ENCODE measurements at places on chromosomes 13 and 19. TPM values are rescaled to one million over a fixed set of nuclear protein-coding genes. Genes with fewer than 3 reads are reported as not detected.
A peak's percentile ranks its signal among the peaks of the same experiment; 100 is the strongest.

ZNF497 gene
- total RNA-seq, result 5.0 TPM

CBARP gene
- 1.1 TPM for total RNA-seq

PRR22 gene
- total RNA-seq, result 4.2 TPM

RPL21 gene
- 864 TPM for total RNA-seq

IZUMO2 gene
- not detected for total RNA-seq

FFAR3 gene
- total RNA-seq, result not detected

NLRP9 gene
- 0.09 TPM for total RNA-seq

ICAM5 gene
- total RNA-seq, result 2.9 TPM

PRTN3 gene
- not detected for total RNA-seq

LRG1 gene
- 26.4 TPM for total RNA-seq

SIGLEC12 gene
- 0.66 TPM for total RNA-seq

ZSCAN4 gene
- not detected for total RNA-seq

TSSK6 gene
- 3.7 TPM for total RNA-seq

ZNF546 gene
- 7.3 TPM for total RNA-seq

STARD13 gene
- total RNA-seq, result 37.2 TPM

- no peak for DNase-seq
Observed at GRCh38 chr13:63308549-63309165, 1893.0 kb upstream of the PCDH20 start.

GRCh38 chr19:49983645-49984229 is 22.8 kb upstream of the SIGLEC11 start:
- DNase-seq, result peak; percentile 19

DNA sequence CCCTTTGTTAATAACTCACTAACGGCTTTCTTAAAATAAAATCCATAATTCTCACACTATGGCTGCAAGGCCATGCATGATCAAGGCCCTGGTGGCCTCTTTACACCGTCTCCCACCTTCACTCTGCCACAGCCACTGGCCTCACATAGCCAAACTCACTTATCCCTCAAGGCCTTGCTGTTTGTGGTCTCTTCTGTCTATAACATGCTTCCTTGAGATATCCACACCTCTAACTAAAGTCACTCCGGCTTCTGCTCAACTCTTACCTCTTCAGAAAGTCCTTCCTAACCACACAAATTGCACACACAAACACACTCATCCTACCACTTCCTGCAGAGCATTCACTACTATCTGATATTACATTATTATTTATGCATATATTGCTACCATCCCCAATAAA is 262.5 kb downstream of the DIAPH3 start:
- DNase-seq, result no peak

GRCh38 chr13:98484289-98485219 is 92.4 kb downstream of the STK24 start:
- DNase-seq, result peak; percentile 97

- peak; percentile 90 for DNase-seq
Observed at GRCh38 chr19:18596752-18597157, 8.2 kb downstream of the REX1BD start.

DNA sequence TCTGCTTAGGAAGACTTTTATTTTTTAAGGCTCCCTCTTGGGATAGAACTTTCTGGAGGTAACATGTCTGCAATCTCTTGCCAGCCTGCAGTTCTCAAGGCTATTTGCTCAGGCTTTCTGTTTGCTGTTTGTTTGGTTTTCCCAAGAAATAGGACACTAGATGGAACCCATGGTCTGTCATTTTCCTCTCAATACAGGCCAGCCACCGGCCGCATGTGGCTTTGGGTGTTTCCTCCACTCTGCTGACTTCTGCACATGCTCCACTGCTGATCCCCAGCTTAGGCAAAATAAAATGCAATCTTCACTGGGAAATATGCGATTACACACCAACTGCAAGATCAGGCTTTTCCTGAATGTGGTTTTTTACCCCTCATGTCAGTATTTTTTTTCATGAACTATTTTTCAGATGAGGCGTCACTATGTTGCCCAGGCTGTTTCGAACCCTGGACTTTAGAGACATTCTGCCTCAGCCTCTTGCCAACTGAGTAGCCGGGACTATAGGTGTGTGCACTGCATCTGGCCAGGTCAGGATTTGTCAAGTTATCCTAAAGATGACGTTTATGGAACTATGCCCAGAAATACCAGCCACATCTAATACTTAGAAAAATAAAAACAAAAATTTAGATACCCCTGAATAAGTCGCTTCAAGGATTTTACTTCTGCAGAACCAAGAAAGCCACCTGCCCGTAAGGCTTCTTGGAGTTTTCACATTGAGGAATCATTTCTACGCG is 94.3 kb upstream of the PABPC3 start:
- no peak for DNase-seq

GRCh38 chr13:36770741-36771140 is 48.3 kb upstream of the RFXAP start:
- DNase-seq, result no peak

GRCh38 chr13:67033170-67033569 is 197.0 kb downstream of the PCDH9 start:
- no peak for DNase-seq

DNA sequence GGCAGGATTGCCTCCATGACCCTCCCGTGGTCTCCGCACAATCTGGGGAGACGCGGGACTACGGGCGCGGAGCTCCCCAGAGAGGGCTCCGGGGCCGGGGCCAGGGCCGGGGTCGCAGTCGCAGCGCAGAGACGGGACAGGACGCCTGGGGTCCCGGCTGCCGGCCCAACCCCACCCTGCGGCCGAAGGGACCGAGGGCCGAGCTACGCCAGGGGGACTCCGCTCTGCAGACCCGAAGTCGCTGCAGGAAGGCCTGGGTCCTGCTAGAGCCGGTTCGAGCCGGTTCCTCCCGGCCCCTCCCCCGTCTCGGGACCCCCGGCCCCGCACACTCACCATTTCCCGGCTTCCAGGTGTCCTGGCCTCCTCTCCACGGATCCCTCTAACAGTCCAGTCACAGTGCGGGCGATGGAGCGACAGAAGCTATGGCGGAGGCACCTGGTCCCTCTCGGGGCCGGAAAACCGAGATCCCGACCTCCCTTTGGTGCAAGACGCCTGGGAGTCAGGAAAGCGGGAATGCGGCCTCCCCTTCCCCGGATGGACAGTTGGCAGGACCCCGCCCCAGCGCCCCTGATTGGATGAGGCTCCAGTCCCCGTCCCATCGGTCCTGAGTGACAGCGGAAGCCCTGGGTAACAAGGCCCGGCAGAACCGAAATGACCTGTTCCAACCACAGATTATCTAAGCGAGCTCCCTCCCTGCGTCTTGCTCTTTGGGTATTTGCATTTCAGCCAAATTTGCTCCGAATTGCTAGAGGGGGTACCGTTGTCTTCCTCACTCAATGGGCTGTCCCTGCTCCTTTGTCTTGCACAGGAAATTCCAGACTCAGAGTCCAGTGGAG is at the start of gene ZNF625:
Gene ZNF625 (minus strand): TSS at position 512 of the 836 bp plus-strand sequence. CDS start 176 bp downstream, at position 336.
- DNase-seq, result peak; percentile 98

DNA sequence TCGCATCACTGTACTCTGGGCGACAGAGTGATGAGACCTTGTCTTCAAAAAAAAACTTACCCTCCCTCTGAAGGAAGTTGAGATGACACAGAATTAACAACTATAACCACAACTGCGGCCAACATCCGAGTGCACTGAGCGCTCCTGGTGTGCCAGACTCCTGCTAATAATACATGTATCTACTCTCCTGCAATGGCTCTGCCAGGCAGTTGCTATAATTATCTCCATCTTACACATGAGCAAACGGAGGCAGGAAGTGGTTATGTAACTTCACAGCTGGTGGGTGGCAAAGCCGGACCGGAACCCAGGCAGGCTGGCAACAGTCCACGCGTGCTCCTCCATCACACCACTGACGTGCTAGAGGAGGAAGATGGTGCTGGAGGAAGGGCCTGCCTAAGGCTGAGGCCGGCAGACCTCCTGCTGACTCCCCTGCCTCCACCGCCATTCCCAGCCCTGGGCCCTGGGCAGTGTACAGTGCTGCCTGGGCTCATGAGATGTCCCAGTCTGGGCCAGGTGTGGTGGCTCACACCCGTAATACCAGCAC is 12.6 kb downstream of the XRCC1 start:
- DNase-seq, result no peak

GRCh38 chr19:31352296-31352781 is 3.1 kb upstream of the TSHZ3 start:
- no peak for DNase-seq

GRCh38 chr19:17646441-17646840 is 41.7 kb downstream of the UNC13A start:
- DNase-seq, result no peak

GRCh38 chr19:51354103-51354741 is 12.0 kb downstream of the ETFB start:
- DNase-seq, result peak; percentile 52

DNA sequence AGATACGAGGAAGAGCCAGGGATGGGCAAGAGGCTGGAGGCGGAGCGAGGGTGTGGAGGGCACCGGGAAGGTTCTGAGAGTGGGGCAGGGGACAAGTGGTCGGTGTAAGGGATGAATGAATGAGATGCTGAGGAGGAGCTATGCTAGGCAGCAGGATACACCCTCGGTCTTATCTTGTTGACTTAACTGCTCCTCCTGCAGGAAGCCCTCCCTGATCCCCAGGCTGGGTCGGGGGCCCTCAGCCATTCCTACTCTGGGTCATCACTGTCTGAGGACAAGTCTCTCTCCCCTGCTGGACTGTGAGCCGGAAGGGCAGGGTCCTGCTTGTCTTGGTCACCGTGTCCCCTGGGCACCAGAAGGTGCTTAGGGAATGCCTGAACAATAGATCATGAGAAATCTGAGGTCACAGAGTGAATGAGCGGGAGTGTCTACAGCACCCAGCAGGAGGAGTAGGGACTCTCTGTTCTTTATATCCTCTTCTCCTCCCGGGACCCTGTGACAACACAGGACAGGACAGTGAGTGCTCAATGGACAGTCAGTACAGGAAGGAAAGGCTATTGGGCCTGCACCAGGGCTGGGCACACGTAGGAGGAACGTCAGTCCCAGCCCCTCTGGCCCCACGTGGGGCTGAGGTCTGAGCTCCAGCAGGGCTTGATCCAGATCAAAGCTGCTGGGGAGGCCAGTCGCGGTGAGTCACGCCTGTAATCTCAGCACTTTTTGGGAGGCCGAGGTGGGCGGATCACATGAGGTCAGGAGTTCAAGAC is 6.5 kb downstream of the NKPD1 start:
- no peak for DNase-seq

DNA sequence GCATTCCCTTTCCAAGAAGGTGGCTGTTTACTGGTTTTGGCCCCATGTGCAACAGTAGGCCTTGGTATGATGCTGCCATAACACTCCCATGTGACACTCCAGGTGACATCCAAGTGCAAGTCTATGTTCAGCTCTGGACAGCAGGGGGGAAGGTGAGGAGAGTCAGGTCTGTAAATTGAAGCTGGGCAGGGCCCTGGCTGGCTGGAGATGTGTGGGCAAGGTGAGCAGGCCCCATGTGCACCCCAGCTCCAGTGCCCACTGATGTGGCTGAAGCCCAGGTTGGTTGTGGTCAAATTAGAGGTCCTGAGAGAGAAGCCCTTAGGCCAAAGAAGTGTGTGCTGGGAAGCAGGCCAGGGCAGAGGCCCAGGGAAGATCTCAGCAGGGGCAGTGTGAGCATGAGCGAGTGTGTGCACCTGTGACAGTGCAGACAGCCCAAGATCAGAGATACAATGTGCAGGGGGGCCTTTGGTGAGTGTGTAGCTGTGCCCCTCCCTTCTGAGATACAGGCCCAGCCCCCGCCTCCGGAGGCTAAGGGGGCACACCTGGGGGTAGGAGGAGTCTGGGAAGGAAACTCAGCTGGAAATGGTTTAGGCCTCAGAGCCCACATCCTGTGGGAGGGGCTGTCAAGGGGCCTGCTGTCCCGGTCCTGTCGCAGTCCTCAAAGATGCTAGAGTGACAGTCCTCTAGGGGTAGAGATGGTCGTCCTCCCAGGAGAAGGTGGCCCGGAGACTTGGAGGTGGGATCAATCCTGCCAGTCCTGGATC is 18.6 kb downstream of the DEDD2 start:
- no peak for DNase-seq

- no peak for DNase-seq
Observed at GRCh38 chr13:98888222-98888889, 89.5 kb downstream of the DOCK9 start.

GRCh38 chr19:4130744-4131438 is 7.0 kb upstream of the MAP2K2 start:
- DNase-seq, result no peak

GRCh38 chr19:38831142-38831605 is 420 bp downstream of the ECH1 start:
- peak; percentile 68 for DNase-seq

DNA sequence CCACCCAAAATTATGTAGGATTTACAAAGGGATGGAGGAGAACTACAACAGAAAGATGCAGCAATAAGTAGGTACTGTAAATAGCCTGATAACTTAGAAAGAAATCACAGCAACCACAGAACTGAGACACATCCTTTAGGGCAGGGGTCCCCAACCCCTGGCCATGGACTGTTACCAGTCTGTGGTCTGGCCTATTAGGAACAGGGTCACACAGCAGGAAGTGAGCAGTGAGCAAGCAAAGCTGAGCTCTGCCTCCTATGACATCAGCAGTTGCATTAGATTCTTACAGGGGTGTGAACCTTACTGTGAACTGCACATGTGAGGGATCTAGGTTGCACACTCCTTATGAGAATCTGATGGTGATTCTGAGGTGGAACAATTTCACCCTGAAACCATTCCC is 997.6 kb downstream of the DIAPH3 start:
- no peak for DNase-seq

GRCh38 chr19:8335343-8336071 is 7.6 kb downstream of the KANK3 start:
- DNase-seq, result no peak
